ENCODE measurements at places on chromosomes 1 and 21. TPM values are rescaled to one million over a fixed set of nuclear protein-coding genes. Genes with fewer than 3 reads are reported as not detected.

DNA sequence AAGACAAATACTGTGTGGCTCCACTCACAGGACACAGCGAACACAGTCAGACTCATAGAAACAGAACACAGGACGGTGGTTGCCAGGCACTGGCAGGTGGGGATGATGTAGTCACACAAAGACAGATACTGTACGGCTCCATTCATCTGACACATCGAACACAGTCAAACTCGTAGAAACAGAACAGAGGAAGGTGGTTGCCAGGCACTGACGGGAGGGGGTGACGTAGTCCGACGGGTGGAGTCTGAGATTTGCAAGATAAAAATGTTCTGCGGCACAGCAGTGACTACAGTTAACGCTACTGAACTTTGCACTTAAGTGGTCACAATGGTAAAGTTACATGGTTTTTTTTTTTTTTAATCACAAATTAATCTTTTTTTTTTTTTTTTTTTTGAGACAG, 18.7 kb downstream of the C21orf58 start:
- DNase-seq: no peak

GRCh38 chr1:41434748-41435449, 49.6 kb downstream of the EDN2 start:
- no peak for DNase-seq

DNA sequence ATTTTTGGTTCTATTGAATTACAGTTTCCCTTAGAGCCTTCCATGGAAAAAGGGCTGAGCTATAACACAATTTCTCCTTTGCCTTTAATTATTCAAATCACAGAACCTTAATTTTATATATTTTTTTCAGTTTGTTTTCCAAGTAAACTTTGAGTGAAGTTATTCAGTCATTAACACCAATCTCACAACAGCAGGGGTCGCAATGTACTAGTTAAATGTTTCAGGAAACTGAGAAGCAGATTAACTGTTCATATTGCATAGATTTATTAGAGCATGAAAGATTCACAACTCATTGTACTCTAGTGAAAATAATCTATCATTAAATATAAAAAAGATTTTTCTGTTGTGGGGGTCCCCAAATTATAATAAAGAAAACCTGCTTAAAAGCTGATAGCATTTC, 64.1 kb downstream of the KIFAP3 start:
- no peak for DNase-seq

GRCh38 chr1:159091180-159091560, 14.6 kb upstream of the AIM2 start:
- no peak for DNase-seq

DNA sequence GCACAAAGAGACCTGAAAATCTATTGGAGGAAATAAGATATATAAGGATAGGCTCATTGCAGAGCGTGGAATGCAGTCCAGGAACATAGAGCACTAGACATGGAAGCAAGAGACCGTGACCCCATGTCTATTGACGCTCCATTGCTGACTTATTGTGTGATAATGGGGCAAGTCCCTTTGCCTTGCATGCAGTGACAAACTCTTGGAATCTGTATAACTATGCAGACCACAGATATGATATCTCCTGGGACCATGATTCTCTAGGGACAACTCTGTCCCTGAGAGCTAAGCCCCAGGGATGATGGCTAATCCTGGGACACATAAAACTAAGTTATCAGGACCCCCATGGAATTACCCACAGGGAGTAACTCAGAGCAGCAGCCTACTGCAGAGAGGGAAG, 73.1 kb upstream of the PRDX6 start:
- DNase-seq: no peak

GRCh38 chr1:28756846-28757245, 20.1 kb downstream of the YTHDF2 start:
- no peak for DNase-seq

DNA sequence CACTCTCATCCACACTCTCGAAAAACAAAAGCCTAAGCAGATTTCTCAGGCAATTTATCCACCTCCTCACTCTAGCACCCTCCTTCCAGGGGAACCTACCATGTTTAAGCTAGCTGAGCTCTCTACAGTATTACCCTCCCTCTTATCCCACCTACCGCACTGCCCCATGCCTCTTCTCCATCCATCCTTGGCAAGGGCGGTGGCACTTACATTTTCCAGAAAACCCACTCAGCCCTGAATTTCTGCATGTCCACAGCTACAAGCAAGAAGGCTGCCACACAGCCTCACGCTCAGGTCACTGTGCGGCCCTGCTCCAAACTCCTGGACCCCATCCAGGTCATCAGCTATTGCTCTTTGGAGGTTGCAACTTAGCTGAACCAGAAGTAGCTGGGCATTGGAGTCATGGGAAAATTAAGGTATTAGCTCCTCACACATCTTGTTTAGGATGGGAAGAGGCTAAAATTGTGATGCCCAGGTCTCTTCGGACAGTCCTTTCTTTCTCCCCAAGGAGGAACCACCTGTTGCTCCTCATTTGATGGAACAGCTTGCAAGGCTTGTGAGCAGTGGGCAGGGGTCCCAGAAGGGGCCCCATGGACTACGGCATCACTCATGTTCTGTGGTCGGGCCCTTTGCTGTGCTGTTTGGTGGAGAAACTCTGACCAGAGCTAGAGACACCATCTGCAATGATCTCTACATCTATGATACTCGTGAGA, 1.1 kb downstream of the KLHDC9 start:
- no peak for DNase-seq

DNA sequence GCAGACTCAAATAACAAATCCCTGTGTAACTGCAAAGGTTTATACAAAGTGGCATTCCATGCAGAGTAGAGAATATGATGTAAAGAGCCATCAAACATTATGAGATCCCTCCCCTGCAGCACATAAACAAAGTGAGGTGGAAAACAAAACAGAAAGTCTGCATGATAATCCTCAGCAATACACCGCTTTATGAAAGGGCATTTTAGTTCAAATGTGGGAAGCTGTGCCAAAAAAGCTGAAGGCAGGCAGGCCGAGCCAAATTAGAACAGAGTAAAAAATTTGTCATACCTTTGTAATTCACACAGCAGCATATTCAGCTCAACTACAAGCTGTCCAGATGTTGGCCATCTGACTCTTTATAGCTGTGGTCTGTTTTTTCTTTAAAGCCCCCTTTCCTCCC, 113.5 kb downstream of the LHX9 start:
- no peak for DNase-seq

GRCh38 chr1:167500283-167500860, 18.0 kb downstream of the CD247 start:
- DNase-seq: no peak

The CDK11B gene
- total RNA-seq: 31.9 TPM

The CRABP2 gene
- 119 TPM for total RNA-seq

The CHRNB2 gene
- total RNA-seq: 3.6 TPM

The KIFAP3 gene
- 3.2 TPM for total RNA-seq

The SH2D5 gene
- 18.4 TPM for total RNA-seq

The RHBDL2 gene
- 0.84 TPM for total RNA-seq
